ENCODE measurements at places on chromosomes 1 and 21.

DNA sequence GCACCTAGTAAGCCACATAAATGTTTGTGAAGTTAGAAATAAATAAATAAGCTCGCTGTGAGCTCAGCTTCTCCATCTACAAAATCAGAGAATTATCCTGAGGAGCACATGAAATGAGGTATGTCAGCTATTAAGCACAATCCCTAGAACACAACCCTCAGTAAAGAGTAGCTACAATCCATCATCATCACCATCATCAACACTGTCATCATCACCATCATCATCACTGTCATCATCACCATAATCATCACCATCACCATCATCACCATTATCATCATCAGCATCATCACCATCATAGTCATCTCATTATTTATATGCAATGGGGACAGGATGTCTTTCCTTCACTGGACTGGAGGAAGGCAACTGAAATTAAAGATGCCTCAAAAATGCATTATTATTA lies 189.6 kb downstream of the NPHP4 start:
- H3K4me3 ChIP-seq = no peak overlapping the region
- no peak overlapping the region for H3K27ac ChIP-seq
- no peak for DNase-seq

- H3K4me3 ChIP-seq = no peak overlapping the region
- no peaks in the 10 kb centered on the region for H3K36me3 ChIP-seq
- H3K27ac ChIP-seq = no peak overlapping the region
- peaks cover 2% of the 10 kb centered on the region for H3K27me3 ChIP-seq
Measured at GRCh38 chr1:222600281-222600680, 10.5 kb upstream of the TAF1A start.

- peaks cover 5% of the 10 kb centered on the region for H3K4me1 ChIP-seq
- peak overlapping the region; percentile 86 for H3K4me3 ChIP-seq
Measured at GRCh38 chr1:167713330-167714081, 8.3 kb upstream of the MPZL1 start.

DNA sequence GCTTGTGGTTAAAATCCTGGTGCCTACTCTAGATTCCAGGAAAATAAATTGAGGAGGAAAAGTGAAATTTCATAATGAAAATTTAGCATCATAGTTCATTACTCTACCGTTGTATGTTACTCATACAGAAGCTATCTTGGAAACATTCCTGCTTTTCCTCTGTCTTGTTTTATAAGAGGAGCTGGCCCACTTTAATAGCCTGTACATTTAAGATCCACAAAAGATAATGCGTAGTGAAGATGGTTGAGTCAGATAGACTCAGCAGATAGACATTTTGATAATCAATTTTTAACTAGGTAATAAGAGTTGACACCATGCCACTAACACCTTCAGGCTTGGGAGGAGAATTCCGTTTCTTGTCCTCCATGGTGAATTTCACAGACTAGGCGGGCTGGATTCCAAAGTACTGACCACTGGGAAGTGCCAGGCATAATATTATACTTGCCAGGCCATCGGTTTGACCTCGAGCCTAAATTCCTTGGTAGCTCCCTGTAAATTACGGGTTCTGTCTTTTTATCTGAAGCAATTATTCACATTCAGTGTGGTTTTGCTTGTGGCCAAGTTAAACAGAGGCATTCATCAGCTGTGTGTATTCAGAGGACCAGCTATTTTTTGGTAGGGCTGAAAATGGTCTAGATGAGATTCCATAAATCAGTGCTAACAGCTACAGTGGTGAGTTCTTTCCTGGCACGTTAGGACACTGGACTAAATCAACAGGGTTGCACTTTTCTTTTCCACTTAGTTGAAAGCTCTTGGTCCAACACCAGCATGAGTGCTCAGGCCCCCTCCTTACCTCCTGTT lies 111.9 kb upstream of the KAZN start:
- H3K4me3 ChIP-seq = no peak overlapping the region
- H3K27ac ChIP-seq = no peak overlapping the region
- H3K36me3 ChIP-seq = no peaks in the 10 kb centered on the region
- no peak for DNase-seq
- no peaks in the 10 kb centered on the region for H3K27me3 ChIP-seq
- no peaks in the 10 kb centered on the region for H3K4me1 ChIP-seq

GRCh38 chr1:151347523-151348246 lies 633 bp upstream of the RFX5 start:
- peaks cover 9% of the 10 kb centered on the region for H3K4me1 ChIP-seq
- peaks cover 4% of the 10 kb centered on the region for H3K36me3 ChIP-seq
- no peak overlapping the region for H3K4me3 ChIP-seq
- DNase-seq = no peak
- H3K27ac ChIP-seq = peak overlapping the region; percentile 16

DNA sequence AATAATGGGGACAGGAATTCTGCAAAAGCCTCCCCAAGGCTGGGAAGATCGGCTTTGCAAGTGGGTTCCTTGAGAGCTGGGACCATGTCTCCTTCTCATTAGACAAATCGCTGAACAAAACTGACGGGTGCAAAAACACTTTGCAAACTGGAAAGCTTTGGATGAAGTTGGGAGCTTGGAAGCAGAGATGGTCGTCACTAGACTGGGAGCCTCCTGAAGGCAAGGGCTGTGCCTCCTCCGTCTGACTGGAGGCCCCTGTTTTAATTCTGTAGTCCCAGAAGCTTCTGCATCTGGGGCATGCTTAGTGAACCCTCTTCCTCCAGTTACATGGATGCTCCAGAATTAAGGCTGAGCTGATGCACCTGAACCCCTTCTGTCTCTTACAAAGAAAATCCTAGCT lies 82.3 kb upstream of the IFFO2 start:
- no peaks in the 10 kb centered on the region for H3K4me1 ChIP-seq
- no peak for DNase-seq
- H3K27ac ChIP-seq = no peak overlapping the region
- no peaks in the 10 kb centered on the region for H3K27me3 ChIP-seq
- no peak overlapping the region for H3K4me3 ChIP-seq

DNA sequence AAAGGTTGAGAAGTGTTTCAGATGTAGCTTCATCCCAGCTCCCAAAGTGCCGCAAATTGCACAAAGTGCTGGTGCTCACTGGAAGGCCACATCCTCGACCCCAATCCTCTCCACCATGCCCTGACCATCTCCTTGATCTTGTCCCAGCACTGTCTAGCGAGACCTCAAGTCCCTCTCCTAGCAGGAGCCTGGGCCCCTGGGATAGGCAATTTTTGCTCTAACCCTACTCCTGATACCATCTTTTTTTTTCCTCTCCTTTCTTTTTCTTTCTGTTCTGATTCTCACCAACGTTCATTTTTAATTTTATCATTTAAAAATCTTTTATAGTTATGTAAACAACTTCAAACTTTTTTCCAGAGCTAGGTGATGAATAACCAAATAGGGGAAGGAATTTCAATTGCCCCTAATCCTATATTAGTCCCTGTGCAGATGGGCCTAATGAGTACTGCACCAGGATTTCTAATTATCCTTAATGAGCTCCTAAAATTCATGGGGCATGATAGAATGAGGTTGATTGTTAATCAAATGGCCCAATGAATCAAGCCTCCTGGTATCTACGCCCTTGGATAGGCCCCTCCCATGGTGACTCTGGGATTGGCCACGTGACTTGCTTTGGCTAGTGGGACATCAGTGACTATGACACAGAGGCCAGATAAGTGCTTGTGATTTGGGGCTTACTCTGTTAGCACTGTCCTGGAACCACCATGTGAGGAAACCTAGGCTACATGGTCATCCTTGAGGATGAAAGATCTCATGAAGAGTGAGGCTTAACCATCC lies 41.5 kb upstream of the TENT5B start:
- no peaks in the 10 kb centered on the region for H3K36me3 ChIP-seq
- no peak for DNase-seq
- H3K4me3 ChIP-seq = no peak overlapping the region

- DNase-seq = no peak
- no peak overlapping the region for H3K27ac ChIP-seq
- no peaks in the 10 kb centered on the region for H3K4me1 ChIP-seq
- H3K4me3 ChIP-seq = no peak overlapping the region
- no peaks in the 10 kb centered on the region for H3K36me3 ChIP-seq
Measured at GRCh38 chr1:246128494-246129069, 378.5 kb downstream of the SMYD3 start.

DNA sequence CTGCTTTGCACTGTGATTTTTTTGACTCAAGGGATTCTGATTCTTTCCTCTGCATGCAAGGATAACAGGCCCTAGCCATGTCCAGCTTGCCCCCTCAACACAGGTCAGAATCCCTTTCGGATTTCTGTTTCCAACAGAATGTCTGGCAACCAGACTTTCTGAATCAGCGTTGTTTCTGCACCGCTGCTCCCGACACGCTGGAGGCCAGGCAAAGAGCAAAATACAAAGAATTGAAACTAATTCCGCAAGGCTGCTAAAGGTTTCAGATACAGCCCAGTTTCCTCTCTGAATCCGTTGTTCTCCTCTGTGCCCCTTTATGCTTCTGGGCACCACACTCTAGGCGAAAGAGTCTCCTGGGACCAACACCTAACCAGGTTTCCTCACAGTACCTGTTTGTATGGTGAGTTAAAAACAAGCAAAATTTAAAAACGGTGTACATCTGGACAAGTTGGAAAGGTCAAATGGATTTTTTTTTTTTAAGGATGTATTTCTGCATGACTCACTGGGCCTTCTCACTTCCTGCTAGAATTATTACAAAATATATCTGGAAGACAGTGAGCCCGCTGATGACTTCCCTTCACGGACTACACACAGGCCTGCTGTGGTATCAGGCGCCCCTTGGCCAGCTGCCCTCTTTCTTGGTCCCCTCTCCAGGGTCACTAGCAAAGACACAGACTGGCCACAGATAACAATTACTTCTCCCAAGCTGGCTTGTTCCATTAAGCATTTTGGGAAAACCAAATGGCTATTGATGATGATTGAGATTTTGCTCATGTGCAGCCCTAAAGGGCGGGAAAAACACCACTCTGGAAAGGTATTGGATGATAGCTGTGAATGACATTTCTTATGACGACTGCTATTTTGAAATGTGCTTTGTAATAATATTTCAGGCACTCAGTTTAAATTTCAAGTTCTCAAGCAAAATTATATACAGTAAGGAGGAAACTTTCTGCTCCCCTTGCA lies 118.3 kb downstream of the TGFB2 start:
- no peaks in the 10 kb centered on the region for H3K36me3 ChIP-seq
- no peak overlapping the region for H3K27ac ChIP-seq
- peaks cover 5% of the 10 kb centered on the region for H3K4me1 ChIP-seq
- DNase-seq = no peak
- no peaks in the 10 kb centered on the region for H3K27me3 ChIP-seq
- H3K4me3 ChIP-seq = no peak overlapping the region

- DNase-seq = peak; percentile 33
- no peaks in the 10 kb centered on the region for H3K36me3 ChIP-seq
- no peaks in the 10 kb centered on the region for H3K27me3 ChIP-seq
- H3K27ac ChIP-seq = no peak overlapping the region
- H3K4me1 ChIP-seq = no peaks in the 10 kb centered on the region
Measured at GRCh38 chr21:35206141-35207125, 157.3 kb upstream of the RUNX1 start.

DNA sequence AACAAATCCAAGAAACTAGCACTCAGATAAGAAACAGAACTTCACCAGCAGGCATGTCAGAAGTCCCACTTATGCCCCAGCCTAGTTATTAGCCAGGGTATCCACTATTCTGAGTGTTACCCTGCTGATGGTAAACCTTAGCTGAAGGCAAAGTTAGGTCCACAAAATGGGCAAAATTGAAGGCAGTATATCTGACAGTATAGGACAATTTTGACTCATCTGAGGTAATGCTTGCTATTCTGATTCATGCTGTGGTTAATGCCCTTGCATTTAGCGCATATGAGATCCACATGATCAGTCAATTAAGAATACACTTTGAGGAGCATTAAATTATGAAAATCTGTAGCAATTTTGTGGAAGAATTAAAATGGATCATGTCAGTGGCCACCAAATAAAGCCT lies 15.1 kb downstream of the IFI44 start:
- no peaks in the 10 kb centered on the region for H3K27me3 ChIP-seq
- H3K36me3 ChIP-seq = no peaks in the 10 kb centered on the region
- no peak overlapping the region for H3K27ac ChIP-seq
- no peak for DNase-seq
- H3K4me3 ChIP-seq = no peak overlapping the region

DNA sequence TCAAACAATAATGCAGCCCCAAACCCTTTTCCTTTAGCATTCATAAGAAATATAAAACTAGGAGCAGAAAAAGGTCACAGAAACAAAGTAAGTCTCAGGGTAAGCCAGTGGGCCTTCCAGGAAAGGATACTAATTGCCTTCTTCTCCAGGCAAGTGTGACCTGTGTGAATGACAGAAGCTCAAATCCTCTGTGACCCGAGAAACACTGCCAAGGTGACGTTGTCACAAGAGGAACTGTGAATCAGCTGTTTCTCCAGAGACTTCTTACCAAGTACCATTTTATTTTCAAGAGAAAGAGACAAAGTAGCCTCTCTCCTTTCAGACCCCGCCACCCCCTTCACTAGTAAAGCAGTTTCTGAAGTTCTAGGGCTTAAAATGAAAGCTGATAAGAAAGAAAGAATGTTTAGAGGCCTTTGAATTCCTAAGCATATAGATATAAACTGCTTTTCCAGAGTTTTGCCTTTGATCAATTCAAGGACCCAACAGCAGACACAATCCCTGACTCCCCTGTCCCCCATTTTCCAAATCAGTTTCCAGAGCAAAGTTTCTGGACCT lies 155.6 kb downstream of the NUF2 start:
- DNase-seq = no peak
- H3K4me1 ChIP-seq = no peaks in the 10 kb centered on the region
- H3K27ac ChIP-seq = no peak overlapping the region
- H3K36me3 ChIP-seq = no peaks in the 10 kb centered on the region

Measured in mesendoderm (in vitro differentiated cells).